ENCODE measurements at places on chromosomes 16 and 17.

- no peak for DNase-seq
These were observed 590.3 kb upstream of the GOT2 start for GRCh38 chr16:59324462-59324861.

- DNase-seq = no peak
These were observed 7.9 kb upstream of the RNF222 start for GRCh38 chr17:8405499-8406016.

DNA sequence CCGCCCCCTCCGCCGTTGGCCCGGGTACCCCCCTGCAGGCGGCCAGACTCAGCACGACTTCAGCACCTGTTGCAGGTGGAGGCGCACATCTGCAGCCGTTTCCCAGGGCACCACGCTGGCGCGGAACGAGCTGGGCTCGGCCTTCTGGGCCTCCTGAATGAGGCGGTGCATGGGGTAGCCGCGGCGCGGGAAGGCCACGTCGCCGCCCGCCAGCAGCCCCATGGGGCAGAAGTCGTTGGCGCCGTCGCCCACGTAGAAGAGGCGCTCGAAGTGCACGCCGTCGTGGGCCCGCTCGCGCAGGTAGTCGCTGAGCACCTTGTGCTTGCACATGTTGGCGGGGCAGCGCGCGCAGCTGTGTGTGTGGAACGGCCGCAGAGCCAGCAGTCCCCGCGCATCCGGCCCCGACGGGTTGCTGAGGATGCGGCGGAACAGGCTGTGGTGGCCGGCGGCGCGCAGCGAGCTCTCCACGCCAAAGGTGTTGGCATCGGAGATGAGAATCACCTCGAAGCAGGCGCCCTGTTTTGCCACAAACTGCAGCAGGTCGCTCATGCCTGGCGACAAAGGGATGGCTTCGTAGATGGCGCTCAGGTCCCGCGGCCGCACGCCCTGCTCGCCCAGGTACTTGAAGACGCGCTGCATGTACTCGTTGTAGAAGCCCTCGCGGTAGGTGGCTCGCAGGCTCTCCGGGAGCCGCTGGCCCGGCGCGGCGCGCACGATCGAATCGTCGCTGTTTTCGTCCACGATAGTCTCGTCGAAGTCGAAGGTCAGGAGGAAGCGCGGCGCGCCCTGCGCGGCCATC is 6.2 kb downstream of the PHOSPHO1 start:
- peak; percentile 77 for DNase-seq

- no peak for DNase-seq
These were observed 2.8 kb downstream of the TENT4B start for GRCh38 chr16:50155925-50156324.

GRCh38 chr17:50198026-50198669 is 3.3 kb downstream of the COL1A1 start:
- DNase-seq = peak; percentile 80
